ENCODE measurements at places on chromosomes 6 and 20. TPM values are rescaled to one million over a fixed set of nuclear protein-coding genes. Genes with fewer than 3 reads are reported as not detected.

NR2E1 gene
- not detected for total RNA-seq

IL22RA2 gene
- 0.59 TPM for total RNA-seq

ABRACL gene
- total RNA-seq = 128 TPM

SCGN gene
- total RNA-seq = not detected

PTCRA gene
- total RNA-seq = not detected

OR12D3 gene
- total RNA-seq = not detected

LY6G6C gene
- not detected for total RNA-seq

CDK19 gene
- total RNA-seq = 20.6 TPM

SPTLC3 gene
- 0.22 TPM for total RNA-seq

SLC13A3 gene
- total RNA-seq = 0.12 TPM

FHL5 gene
- not detected for total RNA-seq

RFX6 gene
- not detected for total RNA-seq

Data from T-helper 1 cell treated with Interleukin-12 subunit alpha and Interleukin-12 subunit beta and Interleukin-4 antibody, amounts not matched to agents 30 ng/mL and 1 ng/mL, for 36 hours (primary cell).